ENCODE measurements at places on chromosomes 6 and 20.

- DNase-seq, result no peak
Measured at GRCh38 chr6:48404927-48405326, 293.9 kb upstream of the PTCHD4 start.

- no peak for DNase-seq
Measured at GRCh38 chr6:25671652-25672051, 19.6 kb downstream of the SCGN start.

DNA sequence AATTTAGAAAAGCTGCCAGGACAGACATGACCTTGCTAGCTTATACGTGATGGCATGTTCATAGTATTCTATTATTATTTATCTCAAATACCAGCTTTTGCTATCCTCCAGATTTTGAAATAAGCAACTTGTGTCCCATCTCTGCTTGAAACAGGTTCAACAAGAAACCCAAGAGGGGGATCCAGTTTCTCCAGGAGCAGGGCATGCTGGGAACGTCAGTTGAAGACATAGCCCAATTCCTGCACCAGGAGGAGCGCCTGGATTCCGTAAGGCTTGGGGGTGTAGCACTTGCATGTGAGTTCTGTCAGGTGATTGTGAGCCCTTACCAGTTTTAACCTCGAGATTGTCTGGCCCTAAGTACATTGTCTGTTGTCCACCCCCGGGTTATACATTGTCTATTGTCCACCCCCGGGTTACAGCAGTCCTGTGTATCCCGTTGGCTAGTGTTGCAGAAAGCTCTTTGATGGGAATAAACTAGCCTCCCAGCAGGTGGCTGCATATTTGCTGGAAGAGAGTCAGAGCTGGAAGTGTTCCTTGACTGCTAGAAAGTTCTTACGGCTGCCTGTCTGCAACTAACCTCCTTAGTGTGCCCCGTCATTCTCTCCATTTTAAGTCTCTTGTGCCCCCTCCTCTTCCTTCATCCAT lies 61.4 kb upstream of the CSE1L start:
- DNase-seq, result no peak

DNA sequence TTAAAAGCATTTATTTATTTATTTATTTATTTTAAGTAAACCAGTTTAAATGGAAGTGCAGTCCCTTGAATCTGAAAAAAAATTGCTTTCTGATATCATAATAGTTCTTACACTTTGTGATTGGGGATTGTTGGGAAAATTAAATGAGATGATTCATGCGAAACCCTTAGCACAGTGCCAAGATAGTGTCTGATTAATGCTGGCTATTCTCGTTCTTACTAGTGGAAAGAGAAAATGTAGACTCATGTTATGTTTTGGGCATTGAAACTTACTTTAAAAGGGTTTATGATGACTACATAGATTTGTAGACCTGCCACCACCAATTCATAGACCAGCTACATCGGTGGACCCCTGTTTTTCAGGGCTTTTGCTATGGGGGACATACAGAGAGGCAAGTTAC lies 229.2 kb upstream of the ZFP64 start:
- no peak for DNase-seq

DNA sequence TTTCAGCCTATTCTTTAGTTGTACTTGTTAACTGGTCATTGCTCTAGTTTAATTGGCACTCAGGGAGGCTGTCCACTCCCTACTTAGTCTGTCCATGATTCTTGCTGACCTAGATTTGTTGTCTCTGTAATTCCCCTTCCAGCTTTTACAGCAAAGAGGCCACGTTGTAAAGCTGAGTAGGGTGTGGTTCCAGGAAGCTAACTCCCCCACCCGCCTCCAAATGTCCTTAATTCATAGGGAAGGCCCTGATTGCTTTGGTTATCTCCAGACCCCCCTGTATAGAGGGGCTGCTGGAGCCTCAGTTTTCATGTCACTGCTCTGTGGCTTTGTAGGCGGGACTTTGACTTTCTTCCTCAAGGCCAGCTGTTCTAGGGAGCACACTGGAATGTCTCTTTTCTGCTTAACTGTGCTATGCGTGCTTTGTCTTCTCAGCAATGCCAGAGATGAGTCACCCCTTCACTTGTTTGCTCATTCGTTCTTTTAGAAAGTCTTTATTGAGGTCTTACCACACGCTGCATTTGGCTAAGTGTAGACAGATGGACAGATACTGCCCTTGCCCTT lies 175.1 kb upstream of the JAG1 start:
- no peak for DNase-seq

DNA sequence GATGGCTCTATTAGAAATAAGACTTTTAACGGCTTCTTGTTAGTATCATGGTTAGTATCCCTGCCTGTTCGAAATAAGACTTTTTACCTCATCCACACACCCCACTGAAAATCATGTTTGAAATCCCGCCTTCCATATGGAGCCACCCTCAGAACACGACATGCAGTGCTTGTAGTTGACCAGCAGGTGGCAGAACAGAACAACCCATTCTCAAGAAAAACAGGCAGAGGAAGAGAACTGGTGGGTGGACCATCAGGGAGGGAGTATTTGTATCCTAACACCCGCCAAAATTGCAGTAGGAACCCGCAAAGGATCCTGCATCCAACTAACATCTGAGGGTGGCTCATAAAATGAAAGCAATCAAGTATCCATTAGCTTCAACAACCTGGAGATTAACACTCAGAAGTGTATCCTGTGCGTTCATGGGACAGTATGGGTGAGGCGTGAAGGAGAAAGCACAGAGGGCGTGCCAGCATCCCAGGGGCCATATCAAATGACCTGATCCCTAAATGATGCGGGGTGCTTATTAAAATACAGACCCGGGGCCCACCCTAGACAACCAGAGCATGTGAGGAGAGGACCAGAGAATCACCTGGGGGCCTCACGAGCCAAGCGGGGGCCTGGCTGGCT lies 89.6 kb upstream of the NHSL1 start:
- DNase-seq, result no peak

DNA sequence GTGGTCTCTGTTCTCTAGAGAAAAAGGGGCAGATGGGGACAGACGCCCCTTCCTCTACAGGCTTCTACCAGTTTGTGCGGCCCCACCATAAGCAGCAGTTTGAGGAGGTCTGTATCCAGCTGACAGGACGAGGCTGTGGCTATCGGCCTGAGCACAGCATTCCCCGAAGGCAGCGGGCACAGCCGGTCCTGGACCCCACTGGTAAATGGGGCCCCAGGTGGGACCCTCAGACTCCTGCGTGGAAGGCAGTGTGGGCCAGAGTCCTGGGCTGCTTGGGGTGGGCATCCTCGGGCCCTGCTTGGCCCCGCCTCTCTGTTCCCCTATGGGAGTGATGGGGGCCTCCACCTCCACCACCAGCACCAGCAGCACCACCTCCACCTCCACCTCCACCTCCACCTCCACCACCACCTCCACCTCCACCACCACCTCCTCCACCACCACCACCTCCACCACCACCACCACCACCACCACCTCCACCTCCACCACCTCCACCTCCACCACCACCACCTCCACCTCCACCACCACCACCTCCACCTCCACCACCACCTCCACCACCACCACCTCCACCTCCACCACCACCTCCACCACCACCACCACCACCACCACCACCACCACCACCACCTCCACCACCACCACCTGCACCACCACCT lies 3.2 kb upstream of the TNFRSF6B start:
- peak; percentile 65 for DNase-seq

GRCh38 chr20:49729780-49730179 lies 16.1 kb upstream of the B4GALT5 start:
- no peak for DNase-seq

DNA sequence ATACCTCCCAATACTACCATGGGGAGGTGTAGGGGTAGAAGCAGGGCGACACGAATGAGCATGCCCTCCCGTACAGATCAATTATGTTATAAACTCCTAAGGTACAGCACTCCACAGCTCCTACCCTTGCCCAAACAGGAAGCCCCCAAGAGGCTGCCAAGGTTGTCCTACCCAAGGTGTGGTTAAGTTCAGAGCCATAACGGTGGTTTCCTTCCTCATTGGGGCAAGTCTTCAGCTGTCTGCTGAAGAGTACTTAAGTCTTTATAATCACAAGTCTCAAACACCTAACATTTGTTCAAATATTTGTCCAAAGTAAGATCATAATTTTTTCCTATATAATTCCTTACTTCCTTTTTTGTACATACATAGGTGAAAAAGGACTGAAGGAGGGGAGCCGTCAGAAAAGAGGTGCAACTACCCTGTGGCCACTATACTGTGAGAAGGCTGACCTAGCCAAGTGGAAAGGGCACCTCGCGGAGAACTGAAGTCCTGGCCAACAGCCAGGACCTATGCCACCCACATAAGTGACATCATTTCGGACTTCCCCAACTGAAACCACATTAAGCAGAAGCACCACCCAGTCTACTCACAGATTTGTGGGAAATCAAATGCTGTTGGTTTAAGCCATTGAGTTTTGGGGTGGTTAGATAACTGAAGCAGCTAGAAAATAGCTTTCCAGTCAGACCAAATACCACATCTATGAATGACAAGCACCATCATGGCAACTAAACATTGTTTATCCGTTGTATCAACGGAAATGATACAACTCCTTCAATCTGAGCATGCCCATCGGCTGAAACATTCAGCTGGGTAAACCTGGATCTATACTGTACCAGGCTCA lies 2.9 kb upstream of the RAB22A start:
- DNase-seq, result no peak

DNA sequence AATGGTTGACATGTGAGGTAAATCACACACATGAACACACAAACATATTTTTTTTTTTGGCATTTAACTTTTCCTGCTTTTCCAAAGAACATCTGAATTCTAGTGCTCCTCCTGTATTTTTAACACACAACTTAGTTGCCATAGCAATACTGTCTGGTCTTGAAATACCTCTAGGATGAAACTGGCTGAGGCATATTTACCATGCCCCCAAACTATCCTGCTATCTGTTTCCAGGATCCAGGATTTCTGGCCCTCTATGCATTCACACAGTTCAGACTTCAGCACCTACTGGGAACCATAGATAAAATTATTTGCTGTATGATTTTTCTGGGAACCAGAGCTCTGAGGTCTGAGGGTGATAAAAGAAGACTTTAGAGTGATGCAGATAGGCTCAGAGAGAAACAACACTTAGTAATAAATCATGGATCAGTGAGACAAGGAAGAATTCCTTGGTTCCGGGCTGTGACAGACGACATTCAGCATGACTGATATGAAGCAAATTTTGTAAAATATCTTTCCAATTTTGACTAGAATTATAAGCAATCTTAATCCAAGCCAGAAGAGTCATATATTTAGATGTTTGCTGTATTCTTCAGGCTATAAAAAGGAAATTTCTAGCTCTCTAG lies 359.7 kb downstream of the BTBD9 start:
- no peak for DNase-seq

- no peak for DNase-seq
Measured at GRCh38 chr6:112680091-112680490, 333.0 kb downstream of the RFPL4B start.

DNA sequence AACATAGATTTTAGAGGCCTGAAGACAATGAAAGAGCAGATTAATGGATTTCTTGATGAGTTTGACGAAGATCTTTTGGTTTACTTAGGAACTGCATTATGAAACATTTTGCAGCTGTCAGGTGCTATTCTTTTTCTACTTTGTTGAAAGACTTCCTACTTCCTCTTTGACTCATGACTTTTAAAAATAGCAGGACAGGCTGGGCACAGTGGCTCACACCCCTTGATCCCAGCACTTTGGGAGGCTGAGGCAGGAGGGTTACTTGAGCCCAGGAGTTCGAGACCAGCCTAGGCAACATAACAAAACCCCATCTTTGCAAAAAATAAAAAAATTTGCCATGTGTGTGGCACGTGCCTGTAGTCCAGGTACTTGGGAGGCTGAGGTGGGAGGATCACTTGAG lies 52.0 kb downstream of the ITCH start:
- DNase-seq, result no peak

DNA sequence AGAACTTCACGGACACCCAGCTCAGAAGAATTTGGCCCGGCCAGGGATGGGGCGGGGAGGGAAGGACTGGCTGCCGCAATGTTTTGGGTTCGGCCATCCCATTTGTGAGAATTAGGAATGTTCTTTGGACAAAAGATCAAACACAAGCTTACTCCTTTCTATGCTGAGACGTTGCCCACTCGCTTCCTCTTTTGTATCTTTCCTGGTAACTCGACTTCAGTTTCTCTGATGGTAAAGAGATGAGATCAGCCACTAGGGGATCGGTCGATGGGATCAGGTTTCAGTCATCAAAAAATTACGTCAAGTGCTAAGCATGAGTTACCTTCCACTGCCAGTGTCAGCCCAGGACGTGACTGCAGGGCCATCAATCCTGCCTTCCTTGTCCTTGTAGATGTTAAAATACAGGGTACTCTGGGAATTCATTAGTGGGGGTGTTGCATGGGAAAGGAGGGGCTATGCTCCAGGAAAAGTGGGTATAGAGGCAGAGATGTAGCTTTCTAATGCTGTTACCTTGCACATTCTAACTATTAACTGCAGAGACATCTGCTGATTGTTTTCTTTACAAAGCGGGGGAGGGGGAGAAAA lies 190.2 kb downstream of the TSHZ2 start:
- DNase-seq, result no peak

DNA sequence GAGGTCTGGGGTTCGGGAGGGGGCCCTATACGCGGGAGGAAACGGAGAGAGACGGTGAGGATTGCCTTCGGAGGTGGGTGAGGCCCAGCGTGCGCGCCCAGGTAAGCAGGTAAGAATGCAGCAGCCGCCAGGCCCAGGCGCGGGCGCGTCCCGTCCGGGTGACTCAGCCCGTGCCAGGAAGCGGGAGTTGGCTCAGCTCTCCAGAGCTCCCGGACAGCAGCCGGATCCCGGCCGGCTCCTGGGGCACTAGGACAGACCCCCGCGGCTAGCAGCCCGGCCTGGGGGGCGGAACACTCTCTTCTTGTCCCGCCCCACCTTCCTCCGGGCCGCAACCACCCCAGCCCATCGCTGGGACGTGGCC lies 1.5 kb upstream of the MDFI start:
- no peak for DNase-seq

DNA sequence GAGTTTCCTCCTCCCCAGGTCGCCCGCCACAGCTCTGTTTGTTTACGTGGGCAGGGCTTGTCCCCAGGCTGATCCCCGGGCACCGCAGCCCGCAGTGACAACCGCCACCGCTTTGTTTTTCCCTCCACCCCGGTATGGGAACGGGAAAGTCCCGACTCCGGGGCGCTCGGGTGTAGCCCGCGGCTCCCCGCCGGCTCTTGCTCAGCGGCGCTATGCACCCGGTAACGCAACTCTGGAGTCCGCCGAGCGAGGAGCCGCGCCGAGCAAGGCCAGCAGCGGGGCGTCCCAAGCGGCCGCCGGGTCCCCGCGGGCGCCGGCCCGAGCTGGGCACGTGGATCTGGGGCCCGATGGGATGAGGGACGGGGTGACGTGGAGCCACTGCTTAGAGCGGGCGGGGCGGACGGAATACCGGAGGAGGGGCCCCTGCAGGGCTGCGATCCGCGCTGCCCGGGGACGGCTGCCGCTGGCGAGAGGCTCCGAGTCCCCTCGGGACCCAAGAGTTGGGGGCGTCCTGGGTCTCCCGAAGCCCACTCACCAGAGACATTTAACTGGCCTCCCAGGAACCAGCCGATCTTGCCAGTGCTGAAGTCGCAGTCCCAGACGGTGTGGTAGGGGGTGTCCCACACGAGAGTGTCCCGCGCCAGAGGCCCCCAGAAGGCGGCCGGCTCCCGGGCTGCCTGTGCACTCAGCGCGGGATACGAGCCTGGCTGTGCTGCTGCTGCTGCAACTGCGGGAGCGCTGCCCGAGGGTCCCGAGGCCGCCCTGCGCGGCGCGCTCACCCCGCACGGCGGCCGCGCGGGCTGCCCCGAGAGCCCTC lies 497 bp downstream of the ACSS1 start:
- peak; percentile 91 for DNase-seq

- no peak for DNase-seq
Measured at GRCh38 chr6:147503587-147503986, 4.9 kb upstream of the SAMD5 start.

All from cardiac septum (tissue), 1 donor.